ENCODE measurements at places on chromosomes 6 and 20.
A peak's percentile ranks its signal among the peaks of the same experiment; 100 is the strongest.

DNA sequence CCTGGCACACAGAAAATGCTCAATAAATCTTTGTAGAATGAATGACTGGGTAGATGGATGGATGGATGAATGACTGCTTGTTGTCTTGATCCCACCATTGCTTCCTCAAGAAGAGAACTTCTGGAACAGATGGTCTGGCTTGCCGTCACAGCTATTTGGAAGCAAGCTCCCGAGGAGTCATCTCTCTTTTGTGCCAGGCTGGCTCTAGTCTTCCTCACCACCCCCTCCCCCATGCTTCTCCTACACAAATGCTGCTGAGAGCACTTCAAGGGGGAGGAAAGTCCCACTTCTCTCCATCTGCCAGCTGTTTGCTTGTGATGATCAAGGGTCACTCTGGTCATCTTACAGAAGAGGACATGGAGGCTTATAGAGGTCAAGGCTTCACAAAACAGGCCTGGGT is 11.6 kb upstream of the KCNG1 start:
- DNase-seq: no peak

DNA sequence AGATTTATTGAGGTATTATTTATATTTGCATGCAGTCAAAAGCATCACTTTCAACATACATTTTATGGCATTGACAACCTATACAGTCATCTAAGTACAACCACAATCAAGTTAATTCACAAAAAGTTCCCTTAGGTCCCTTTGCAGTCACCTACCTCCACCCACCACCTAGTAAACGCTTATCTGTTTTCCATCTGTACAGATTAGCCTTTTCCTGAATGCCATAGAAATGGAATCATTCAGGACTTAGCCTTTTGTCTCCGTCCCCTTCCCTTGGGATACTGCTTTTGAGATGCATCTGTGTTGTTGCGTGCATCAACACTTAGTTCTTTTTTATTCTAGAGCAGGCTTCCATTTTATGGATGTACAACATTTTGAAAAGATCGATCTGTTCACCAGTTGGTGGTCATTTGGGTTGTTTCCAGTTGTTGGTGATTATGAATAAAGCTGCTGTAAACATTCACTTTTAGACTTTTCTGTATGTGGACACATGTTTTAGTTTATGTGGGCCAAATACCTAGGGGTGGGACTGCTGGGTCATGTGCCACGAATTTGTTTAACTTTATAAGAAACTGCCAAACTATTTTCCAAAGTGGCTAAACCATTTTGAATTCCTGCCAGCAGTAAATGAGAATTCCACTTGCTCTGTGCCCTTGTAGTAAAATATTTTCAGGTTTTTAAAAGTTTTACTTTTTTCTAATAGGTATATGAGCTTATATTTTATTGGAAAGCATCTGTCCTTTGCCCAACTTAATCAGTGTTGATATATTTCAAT is 17.6 kb upstream of the IFNGR1 start:
- no peak for DNase-seq

- DNase-seq: no peak
These were observed 6.7 kb upstream of the VNN2 start for GRCh38 chr6:132764370-132764769.

DNA sequence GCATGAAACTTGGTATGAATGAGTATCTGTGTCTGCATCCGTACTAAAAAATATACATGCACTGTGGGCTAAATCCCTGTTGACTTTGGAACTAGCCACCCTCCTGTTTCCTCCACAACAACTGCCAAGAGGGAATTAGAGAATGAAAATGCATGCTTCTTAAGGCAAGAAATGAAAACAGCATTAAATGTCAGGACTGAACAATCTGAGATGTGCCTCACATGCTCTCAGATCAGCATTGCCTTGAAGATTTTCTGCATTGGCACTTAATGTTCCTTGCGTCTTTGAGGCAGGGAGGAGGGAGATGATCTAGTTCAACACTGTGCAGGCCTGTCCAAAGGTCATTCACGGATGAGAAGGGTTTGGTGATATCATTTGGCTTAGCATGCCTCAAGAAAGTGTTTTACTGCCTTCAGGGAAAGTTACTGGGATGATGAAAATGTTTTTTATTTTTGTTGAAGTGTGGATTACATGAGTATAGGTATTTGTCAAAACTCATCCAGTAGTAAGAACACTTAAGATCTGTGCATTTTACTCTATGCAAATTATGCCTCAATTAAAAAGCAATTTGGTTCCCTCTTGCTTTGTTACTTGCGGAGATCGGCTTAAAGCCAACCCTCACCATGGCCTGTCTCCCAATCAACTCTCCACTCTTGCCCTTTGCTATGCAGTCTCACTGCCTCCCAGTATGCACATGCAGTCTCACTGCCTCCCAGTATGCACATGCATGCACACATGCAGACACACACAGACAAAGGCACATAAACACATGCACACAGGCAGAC is 47.5 kb upstream of the RIN2 start:
- DNase-seq: no peak

DNA sequence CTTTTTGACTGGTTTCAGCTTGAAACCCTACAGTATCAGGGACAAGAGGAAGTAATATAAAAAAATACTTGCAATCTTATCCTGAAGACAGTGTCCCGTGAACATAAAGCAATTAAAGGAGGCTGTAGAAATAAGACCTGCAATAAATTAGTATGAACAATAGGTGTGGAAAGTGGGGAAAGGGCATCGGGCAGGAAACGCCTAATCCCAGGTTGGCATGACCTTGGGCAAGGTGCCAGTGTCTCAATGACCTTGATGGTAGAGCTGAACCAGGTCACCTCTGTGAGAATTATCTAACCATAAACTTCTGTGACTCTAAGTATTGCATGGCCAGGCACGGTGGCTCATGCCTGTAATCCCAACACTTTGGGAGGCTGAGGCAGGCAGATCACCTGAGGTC is 115.2 kb downstream of the LY86 start:
- DNase-seq: no peak

DNA sequence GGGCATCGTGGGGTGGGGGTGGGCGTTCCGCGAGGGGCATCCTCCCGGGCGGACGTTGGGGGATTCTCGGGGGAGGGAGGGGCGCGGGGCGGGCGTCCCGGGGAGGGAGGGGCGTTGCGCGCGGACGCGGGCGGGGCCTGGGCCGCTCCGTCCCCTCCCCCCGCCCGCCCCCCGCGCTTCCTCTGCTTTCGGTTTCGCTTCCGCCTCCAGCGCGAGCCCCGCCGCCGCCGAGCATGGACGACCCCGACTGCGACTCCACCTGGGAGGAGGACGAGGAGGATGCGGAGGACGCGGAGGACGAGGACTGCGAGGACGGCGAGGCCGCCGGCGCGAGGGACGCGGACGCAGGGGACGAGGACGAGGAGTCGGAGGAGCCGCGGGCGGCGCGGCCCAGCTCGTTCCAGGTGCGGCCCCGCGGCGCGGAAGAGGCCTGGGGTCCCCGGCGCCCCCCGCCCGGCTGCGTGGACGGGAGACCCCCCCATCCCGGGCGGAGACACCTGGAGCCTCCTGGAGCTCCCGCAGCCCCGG is at the start of gene OGFR:
Gene OGFR (plus strand): TSS at position 209 of the 528 bp plus-strand sequence. CDS start 25 bp downstream, at position 234.
- DNase-seq: peak; percentile 50

DNA sequence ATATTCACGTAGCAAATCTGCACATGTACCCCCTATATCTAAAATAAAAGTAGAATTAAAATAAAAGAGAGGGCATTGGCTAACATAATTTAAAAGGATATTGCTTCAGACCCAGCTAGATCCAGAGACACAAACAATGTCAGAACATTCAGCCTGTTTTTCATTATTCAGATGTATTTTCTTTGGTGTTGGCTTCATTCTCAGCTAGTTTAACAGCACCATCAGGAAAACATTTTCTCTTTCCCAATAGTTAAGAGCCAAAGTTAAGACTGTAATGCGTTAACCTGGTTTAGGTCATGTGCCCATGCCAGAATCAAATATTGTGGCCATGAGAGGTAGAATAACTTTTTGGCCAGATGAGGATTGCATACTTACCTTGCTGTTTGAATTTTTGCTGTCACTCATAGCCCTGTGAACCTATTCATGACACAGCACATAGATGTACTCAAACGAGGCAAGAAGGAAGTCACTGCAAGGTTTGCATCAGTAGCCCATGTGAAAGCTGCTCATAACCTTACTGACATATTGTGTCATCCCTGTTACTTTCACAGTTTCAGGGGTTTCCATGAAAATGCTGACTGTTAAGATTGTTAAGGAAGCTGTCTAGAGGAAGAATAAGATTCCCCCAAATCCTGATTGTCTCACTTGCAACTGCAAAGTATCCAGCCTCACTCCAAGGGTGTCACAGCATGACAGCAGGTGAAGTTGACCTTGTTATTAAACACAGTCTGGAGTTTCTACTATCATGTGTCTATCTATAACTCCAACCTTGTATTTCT is 233.1 kb downstream of the PACRG start:
- DNase-seq: no peak

DNA sequence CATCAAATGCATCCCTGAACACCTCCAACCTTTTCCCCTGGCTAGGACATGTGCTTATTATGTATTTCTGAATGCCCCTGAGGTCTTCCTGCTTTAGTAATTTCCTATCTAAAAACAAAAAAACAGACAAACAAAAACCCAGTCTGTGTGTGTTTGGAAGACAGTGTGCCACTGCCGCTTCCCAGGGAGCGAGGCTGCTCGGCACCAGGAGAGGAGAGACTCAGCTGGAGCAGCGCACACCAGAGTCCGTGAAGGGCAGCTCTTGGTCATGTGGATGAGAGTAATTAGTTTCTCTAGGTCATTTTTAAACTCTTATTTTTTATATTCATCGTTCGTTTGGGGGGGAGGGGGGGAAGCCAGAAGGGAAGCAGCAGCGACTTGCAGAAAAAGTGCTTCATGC is 10.0 kb upstream of the ANKRD60 start:
- DNase-seq: no peak

DNA sequence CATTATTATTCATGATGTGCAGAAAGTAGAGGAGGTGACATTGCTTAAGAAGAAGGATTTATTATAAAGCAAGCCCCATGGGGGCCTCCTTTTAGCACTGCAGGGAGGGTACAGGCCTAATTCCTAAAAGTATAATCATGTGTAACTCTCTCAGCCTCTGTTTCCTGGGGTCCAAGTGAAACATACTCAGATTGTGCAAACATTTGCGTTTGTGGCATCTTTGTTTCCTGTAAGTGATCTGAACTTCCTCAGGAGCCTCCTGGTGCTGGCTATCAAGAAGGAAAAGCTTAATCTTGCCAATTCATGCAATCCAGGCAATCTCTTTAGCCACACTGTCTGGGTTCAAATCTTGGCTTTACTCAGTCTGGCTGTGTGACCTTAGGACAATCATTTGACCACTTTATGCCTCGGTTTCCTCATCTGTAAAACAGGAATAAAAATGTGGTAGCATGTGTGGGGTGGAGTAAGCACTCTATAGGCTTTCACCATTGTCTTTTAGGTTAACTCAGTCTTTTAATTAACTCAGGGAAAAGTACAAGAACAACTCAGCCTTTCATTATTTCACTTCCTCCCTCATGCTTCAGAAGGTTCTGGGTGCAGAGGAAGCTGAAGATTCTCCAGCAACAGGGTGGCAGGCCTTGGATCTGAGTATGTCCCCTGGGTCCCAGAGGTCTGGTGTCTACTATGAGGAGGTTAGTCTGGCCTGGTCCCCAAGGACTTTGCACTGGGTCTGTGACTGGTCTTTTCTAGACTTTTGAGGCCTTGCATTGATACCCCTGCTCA is 831 bp upstream of the SIRPB2 start:
- no peak for DNase-seq

DNA sequence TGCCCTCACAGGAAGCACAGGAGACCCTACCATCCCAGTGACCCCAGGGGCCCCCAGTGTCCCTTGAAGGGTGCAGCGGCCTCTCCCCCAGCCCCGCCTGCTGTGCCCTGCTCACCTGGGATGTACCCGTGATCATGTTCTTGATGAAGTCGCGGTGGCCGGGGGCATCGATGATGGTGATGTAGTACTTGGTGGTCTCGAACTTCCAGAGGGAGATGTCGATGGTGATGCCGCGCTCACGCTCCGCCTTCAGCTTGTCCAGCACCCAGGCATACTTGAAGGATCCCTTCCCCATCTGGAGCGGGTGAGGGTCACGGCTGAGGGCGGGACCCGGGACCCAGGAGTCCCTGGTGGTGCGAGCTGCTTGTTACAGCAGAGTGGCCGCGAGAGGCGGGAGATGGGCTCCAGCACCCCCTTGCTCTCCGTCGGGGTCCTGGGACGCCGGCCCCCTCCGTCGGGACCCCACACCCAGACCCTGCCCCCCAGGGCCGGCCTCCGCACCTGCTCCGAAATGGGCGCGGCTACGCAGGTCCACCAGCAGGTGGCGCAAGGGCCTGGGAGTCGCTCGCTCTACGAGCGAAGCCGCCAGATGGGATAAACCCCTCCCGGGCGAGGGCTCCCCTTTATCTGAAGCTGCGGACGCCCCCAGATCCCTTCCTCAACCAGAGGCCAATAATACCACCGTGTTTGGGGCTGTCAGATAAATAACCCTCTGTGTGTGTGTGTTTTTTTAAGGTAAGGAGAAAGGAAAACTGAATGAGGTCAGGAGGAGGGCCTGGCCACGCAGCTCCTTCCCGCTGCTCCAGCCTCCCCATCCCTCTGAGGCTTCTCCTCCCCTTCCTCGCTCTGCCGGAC is 2.9 kb downstream of the EEF1A2 start:
- peak; percentile 50 for DNase-seq

GRCh38 chr20:7003598-7003997 is 236.1 kb downstream of the BMP2 start:
- no peak for DNase-seq

DNA sequence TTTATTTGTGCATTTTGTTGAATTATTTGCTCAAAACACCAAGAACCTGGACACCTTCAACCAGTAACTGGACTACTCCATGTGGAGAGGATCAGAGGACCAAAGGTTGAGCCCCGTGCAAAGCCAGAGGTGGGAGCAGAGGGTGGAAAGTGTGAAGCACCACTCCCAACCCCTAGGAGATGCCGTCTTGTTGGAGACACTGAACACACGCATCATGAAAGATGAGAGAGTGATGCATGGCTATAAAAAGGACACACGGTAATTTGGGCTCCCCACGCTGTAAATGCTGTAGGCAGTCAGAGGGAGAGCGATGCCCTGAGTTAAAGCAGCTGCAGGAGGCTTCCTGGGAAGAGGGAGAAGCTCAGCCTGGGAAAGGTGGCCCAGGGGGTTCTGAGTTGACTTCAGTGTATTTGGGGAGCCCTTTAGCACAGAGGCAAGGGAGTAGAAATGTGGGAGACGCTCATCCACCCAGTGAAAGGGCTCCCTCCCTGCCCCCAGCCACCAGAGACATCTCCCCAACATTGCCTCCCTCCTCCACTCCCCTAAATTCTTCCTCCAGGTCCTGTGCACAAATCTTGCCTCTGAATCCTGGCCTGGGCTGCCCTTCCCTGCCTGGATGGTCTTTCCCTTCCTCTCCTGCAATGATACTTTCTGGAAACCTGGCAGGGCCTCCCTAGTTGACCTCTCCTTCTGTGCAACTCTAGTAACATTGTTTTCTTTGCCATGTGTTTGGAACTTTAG is 55.8 kb upstream of the IYD start:
- no peak for DNase-seq

GRCh38 chr20:47027042-47027441 is 132.4 kb downstream of the EYA2 start:
- DNase-seq: no peak

DNA sequence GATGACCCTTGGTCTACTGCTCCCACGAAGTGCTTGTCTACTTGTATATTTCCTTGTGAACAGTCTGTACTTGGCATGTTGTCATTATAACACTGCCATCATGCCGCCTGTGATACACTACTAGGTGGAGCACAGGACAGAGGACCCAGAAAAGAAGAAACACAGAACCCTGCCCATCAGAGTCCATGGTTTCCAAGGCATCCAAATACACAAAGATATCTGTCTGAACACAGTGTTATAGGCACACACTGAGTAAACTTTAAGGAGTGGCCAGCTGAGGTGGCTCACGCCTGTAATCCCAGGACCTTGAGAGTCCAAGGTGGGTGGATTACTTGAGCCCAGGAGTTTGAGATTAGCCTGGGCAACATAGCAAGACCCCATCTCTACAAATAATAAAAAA is 110.5 kb upstream of the SLC2A12 start:
- DNase-seq: no peak

Data from hippocampal formation (tissue), 2 donors.